ENCODE measurements at places on chromosomes 13 and 19.

GRCh38 chr19:38736036-38736412 is 8.2 kb downstream of the CAPN12 start:
- DNase-seq = peak; percentile 58

DNA sequence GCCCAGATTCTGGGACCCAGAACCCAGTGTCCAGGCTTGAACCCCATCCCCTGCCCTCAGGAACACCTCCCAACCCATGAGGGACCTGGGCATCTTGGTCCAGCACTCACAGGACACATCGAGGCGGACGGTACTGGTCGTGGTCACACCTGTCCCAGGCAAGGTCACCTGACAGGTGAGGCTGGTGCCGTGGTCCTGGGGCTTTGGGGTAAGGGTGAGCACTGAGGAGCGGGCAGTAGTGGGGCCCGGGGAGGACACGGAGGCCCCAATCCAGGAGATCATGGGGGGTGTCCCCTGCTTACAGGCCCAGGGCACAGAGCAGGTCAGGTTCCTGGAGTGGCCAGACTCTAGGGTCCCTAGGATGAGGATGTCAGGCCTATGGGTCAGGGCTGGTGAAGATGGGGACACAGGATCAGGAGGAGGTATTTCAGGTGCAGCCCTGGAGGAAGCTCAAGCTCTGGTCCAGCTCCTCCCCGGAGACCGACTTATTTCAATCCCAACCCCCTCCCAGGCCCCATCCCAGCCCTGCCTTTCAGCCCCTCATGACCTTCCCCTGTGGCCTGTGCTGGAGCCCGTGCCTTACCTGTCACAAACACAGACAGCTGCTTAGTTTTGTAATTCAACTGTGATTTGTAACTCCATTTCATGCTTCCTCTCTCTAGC is 772 bp downstream of the SIGLEC8 start:
- no peak for DNase-seq

- no peak for DNase-seq
Measured at GRCh38 chr13:112160558-112160957, 93.6 kb downstream of the SOX1 start.

- DNase-seq = no peak
Measured at GRCh38 chr19:34867631-34868030, 59.1 kb upstream of the ZNF30 start.

DNA sequence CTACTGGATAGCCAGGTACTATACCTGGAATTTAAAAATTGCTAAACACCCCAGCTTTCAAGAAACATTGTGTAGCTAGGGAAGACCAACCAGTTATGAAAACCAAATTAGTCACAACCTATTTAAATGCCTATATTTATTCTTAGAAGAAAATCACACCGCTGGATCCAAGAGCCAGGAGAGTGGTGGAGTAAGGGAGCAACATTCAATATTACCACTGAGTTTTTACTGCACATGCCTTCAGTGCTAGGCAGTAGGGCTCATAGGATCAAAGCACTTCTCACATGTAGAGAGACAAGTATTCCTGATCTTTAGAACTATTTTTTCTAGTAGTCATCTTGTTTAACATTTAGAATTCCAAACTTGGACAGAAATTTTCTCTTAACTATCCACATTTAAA is 11.2 kb downstream of the ITM2B start:
- DNase-seq = no peak

DNA sequence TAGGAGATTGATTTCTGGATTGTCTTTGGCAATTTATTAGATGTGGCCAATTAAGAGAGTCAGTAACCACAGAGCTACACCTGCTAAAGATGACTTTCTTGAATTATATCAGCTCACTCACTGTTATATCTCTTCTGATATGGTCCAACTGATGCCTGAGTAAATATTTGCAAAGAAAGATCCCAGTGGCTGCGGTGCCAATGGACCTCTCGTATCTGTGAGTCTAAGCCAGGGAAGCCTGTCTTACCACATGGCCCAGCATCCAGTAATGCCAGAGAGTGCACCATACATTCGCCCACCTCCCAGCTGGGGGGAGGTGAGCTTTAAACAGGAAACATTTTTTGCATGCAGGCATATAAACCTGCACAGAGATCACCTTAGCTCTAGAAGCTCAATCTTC is 82.7 kb upstream of the SLC15A1 start:
- no peak for DNase-seq

DNA sequence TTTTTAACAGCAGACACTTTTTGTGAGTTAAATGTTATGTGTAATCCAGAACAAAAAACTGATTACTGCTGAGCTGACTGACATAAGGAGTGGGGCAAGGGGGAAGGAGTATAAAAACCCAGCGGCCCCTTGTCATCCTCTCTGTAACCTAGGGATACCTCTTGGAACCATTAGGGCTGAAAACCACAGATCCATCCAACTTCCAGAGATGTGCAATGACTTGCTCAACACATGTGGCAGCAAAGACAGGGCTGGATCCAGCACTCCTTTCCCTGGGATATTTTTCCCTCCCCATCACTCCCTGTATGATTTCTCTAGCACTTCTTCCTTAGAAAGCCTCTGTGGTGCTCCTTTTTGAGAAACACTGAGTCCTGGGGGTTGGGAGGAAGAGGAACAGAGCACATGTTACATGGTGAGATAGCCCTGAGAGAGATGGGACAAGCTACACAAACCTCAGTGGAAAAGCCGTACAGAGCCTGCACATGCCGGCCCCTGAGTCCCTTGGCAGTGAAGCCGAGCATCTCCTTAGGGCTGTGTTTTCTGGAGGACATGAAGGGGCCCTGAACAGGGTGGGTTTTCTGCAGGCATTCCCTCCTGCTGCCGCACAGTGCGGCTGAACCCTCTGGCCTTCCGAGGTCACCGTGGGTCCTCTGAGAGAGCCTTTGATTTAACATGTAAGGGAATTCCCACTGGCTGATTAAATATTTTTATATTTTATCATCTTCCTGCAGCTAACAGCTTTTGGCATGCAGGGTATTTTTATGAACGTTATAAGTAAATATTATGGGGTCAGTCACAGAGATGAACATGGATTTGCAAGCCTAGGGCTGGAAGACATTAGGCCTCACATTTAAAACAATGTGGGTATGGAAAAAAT is 219.9 kb downstream of the COG6 start:
- DNase-seq = no peak

DNA sequence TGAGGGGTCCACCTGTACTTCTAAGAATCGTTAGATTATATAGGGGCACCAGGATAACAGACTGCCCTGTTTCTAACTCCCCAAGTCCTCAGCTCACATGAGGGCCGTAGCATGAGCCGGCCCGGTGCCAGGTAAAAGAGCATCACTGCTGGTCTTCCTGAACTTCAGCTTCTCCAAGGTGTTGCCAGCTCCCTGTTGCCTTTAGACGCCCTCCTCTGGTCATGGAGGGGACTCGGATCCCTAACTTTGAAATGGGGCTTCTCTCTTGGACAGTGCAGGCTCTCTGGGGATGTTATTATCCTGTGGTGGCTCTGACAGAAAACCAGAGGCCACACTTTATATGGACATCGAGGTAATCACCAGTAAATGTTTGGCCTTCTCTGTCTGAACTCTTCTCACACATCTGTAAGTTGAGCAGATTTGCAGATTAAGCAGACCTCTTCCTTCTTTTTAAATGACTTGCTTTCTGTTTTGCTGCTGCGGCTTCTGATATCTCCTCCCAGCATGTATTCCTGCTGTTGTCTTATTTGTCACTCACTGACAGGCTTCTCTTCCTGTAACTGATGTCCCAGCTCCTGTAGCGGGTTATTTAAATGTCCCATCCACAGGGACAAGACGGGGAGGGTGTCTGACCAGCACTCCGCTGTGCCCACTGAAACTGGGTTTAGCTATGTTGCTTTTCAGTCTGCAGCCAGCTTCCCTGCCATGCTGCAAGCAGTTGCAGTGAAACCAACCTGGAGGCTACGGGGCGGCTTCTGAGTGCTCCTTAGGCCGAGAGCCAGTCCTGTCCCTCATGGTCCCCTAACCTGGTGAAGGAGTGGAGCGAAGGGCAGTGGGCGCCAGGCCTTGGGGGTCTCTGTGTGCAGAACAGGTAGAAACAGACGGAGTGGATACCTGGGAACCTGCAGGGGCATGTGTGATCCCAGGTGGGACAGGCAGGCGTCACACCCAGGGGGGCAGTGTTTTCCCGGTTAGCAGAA is 39.2 kb downstream of the TSSK6 start:
- DNase-seq = no peak

DNA sequence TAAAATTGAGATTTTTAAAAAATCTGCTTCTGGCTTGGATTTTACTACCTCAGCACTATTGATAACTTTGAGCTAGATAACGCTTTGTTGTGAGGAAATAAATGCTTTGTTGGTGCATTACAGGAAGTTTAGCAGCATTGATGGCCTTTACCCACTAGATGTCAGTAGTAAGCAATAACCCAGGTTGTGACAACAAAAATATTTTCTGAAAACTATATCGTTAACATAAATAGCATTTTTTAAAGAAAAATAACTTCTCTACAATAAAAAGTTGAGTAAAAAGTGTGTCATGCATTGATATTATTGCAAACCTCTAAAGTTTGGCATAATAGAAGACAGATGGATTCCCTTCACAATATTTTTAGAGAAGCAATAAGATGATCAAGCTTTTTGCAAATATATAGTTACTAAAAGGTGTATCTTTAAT is 1246.5 kb downstream of the UQCRFS1 start:
- DNase-seq = no peak

GRCh38 chr13:37791699-37792098 is 77.9 kb downstream of the TRPC4 start:
- no peak for DNase-seq

DNA sequence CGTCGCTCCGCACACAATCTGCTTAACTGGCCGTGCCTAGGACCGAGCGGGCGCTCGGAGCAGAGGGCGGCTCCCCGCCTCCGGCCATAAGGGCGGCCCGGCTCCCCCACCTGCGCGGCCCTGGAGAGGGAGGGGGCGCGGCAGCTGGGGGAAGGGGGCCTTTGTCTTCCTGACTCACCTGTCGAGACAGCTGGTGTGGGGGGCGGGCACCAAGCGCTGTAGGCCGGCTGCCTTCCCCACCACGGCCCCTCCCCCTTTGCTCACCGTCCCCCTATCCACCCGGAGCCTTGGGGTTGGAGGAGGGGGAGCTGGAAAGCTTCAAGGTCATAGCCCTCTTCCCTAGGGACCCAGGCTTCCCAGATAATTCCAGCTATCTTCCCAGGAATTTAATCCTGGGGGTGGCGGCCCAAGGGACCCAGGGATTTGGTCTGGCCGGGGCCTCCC is 1.2 kb downstream of the VASP start:
- DNase-seq = no peak

DNA sequence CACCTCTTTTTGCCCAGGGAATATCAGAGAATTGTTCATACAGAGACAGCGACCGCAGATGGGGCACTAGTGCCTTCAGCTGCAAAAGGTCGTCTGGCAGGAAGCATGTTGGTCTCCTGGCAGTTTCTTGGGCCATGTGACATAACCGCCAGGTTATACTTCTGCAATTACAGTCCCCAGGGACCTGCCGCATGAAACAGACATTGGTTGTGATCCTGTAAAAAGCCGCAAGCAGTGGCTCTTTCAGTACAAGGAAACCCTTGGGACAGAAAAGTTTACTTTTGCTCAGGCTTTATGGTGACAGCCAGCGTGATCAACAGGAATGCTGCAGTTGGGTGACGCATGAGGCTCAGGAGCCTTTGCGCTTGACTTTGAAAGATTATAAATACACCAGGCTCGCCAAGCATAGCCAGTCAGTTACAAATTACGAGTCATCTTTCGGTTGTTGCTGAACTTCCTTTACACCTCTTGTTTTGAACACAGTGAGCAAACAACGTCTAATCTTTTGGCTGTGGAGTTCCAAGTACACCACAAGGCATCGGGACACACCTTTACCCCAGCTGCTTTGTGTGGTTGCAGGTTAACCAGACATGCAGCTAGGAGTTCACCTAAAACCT is 50.5 kb upstream of the UBE2L5 start:
- no peak for DNase-seq

- no peak for DNase-seq
Measured at GRCh38 chr13:97797553-97797952, 155.9 kb upstream of the IPO5 start.

GRCh38 chr13:51742031-51742430 is 61.9 kb downstream of the DHRS12 start:
- DNase-seq = no peak

Data from activated gamma-delta T cell (primary cell).